ENCODE measurements at places on chromosomes 13 and 19.

GRCh38 chr19:51772977-51773376 is 12.0 kb downstream of the FPR2 start:
- DNase-seq, result no peak

DNA sequence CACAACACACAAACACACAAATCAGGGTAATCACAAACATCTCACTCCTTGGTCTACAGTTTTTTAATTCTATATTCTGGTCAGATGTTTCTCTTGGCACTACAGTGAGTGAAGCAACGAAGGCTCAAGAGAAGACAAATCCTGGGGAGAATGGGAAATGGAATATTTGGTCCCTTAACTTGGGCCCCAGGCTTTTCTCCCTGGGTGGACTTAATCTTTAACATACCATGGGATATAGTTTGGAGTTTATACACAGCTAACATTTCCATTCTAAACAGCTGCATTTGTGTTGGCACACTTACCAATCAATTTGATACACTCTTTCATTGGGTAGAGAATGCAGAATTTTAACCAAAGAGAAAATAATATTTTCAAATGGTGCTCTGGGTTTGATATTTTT is 1132.6 kb upstream of the SLC10A2 start:
- no peak for DNase-seq

- DNase-seq, result no peak
Measured at GRCh38 chr13:58238972-58239773, 607.6 kb downstream of the PCDH17 start.

DNA sequence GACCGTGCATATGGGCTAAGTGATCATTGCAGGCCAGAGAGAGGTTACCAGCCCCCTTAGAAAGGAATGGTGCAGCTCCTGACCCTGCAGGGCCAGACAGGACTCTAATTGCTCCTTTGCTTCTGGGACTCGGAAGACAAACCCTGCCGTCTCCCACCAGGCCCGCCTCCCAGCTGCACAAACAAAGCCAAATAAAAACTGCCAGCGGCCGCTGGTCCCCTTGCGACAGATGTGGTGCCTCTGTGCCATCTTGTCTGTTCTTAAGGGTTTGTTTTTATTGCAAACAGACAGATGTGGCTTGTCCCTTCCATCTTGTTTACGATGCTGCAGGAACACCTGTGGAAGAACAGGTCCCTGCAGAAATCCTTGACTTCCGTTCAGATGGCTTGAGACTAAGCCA is 434.4 kb upstream of the TSHZ3 start:
- no peak for DNase-seq

DNA sequence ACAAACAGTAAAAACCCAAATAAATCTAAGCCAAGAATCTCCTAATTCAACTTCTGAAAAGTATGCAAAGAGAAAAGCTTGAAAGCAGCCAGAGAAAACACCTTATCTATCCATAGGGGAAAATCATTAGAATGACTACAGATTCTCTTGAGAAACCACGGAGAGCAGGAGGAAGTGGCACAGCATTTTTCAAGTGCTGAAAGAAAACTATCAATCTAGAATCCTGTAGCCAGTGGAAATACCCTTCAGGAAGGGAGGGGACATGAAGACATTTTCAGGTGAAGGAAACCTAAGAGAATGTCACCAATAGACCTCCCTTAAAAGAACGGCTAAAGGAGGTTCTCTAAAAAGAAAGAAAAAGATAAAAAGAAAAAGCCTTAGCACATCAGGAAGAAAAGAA is 66.2 kb upstream of the XPO4 start:
- no peak for DNase-seq

DNA sequence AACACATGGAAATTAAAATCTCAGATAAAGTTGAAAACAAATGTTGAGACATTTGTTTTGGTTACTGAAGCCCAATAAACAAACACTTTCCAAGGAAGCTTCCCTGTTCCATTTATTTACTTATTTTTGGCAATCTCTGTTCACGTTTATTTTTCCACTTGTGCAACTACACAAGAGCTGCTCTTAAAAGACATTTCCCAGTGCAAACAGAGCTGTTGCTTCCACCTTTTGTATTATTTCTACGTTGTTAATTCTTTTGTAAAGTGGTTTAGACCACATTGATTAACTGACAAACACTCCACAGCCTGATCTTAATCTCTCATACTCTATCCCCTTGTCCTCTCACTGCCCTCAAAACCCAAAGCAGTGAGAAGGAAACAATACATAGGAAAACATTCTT is 757.6 kb downstream of the LIG4 start:
- DNase-seq, result no peak

- DNase-seq, result no peak
Measured at GRCh38 chr19:55667958-55668357, 7.1 kb upstream of the EPN1 start.

DNA sequence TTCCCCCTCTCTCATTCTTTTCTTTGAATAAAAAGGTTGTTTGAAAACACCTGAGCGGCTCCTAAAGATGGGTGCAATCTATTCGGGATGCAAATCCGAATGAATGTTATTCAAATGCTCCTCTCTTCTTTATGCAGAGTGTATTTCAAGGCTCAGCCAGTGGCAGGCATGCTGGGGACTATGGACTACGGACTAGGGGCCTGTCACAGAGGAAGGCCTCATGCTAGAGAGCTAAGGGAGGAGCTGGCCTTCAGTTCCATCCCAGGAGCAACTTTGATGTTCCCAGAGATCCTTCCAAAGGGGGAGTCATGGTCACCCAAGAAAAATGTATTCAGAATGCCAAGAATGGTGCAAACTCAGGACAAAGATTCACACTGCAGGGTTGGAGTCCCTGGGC is 9.3 kb downstream of the ALOX5AP start:
- DNase-seq, result no peak

DNA sequence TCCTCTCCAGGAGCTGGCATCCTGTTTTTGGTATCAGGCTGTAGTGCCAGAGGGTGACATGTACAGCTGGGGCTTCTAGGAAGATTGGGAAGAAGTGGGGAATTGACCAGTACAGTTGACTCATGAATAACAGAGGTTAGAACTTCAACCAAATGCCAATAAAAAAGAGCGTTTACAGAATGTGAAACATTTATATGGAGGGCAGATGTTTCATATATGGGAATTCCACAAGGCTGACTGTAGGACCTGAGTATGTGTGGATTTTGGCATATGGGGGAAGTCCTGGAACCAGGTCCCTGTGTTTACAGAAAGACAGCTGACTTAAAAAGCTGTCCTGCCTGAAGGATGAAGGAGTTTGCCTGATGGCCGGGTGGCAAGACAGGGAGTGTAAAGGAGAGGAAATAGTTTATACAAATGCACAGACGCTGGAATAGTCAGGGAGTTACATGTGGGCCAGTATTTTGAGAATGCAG is 5.2 kb downstream of the CHAMP1 start:
- no peak for DNase-seq

All from stimulated activated CD4-positive, alpha-beta T cell treated with anti-CD3 and anti-CD28 coated beads, TNF-alpha, amount 100 ng/mL, for 1 hour (primary cell).